ENCODE measurements at places on chromosomes 4 and X.
A peak's percentile ranks its signal among the peaks of the same experiment; 100 is the strongest.

GRCh38 chrX:153580700-153581386, 18.1 kb downstream of the CCNQ start:
- no peak for DNase-seq

- DNase-seq: no peak
These were observed 405.2 kb downstream of the FAT4 start for GRCh38 chr4:125719987-125720386.

- no peak for DNase-seq
These were observed 5.2 kb upstream of the PDE6B start for GRCh38 chr4:620201-620600.

DNA sequence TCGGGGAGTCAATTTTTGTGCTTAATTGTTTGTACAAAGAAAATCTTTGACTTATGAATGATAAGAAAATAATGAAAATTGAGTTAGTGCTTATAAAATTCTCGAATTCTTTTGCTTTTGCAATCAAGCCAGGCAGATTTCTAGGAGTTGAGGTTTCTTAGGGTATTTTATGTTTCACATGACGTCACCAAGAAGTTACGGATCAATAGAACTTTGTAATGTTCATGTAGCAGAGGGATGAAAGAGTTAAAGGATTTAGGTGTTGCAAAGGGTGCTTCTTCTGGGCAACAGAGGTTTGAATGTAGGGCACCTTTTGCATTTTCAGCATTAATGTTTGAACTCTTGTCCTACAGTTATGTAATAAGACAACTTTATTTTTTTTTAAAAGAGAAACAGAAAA, 19.4 kb downstream of the GBA3 start:
- DNase-seq: no peak

DNA sequence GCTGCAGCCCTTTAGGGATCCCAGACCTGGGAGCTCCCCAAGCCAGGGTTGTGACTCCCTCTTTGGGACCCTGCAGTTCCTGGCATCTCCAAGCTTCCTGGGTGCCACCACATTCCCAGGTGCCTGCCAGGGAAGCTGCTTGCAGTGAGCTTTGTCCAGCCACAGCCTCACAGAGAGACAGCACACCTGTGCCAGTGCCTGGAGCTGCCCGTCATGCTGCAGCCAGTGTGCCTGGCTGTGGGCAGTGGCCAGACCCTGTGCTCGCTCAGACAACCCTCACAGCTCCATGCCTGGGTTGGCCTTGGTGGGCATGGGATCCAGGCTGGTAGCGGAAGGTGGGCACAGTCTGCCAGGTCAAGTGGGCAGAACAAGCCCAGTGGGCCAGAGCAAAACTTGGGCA, 36.0 kb downstream of the TMPRSS11A start:
- no peak for DNase-seq

- no peak for DNase-seq
These were observed 65.6 kb downstream of the POLR2B start for GRCh38 chr4:57044279-57044678.

DNA sequence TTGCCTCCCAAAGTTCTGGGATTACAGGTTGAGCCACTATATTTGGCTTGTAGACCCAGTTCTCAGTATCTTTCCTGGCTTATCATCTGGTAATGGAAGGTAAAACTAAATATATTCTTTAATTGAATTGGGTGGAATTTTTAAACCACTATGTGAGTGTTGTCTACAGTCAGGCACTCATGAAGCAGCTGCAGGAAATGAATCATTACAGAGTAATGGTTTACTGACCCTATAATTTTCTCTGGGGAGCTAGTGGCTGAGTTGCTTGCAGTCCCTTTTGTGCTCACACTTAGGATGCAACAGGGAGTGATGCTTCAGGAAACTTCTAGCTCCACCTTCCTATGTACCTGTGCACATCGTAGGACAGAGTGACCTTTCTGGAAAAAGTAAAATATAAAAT, 4.1 kb upstream of the UGT2B7 start:
- no peak for DNase-seq

GRCh38 chrX:123878252-123878721, 18.4 kb downstream of the XIAP start:
- DNase-seq: no peak

GRCh38 chr4:182533964-182534363, 290.8 kb downstream of the TENM3 start:
- no peak for DNase-seq

DNA sequence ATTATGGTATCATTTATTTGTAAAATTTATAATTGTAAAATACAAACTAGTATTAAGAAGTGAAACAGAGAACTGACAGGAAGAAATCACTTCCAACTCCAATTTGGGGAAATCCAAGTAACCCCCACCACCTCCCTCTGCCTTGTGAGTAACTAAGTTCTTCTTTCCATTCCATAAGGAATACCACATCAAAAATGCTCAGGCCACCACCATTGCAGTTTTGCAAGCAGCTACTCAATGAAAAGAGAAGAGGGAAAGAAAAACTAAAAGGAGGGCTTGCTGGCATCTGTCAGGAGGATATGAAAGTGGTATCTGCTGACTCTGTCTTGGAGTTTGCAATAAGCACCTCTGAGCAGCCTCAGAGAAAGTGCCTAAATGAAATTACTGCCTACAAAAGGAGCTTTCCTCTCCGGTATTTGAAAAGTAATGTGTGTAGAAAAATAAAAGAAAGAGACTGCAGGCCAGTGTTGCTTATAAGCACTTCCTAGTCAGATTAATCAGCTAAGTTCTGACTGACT, 228.7 kb downstream of the OPHN1 start:
- no peak for DNase-seq

GRCh38 chr4:147596981-147597380, 20.2 kb upstream of the TMEM184C start:
- no peak for DNase-seq

DNA sequence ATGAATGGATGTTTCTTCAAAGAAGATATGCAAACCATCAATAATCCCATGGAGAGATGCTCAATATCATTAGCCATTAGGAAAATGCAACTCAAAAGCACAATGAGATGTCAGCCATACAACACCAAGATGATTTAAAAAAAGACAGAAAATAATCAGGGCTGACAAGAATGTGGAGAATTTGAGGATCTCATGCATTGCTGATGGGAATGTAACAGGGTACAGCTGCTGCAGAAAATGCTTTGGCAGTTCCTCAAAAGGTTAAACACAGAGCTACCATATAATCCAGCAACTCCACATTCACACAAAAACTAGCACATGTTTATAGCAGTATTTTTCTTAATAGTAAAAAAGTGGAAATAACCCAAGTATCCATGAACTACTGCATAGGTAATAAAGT, 110.5 kb upstream of the ZNF518B start:
- DNase-seq: no peak

GRCh38 chr4:126853715-126854114, 779.0 kb upstream of the INTU start:
- no peak for DNase-seq

GRCh38 chr4:91025241-91026148, 898.3 kb downstream of the CCSER1 start:
- no peak for DNase-seq

DNA sequence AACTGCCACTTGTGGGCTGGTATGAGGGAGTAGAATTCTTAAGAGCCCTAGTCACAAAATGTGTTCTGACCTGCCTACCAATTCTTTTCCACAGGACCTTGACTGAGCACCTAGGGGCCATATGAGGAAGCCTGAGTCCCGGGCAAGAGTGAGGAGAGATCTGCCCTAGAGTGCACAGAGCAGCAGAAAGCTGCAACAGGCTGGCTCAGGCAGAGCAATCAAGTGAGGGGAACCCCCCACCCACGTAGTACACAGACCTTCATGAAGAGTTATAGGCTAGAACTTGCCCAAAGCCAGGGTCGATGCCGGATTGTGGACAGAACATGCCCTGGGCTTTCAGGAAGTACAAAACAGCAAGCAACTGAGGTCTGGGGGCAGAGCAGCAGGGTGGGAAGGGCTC, 117.0 kb downstream of the SPOCK3 start:
- DNase-seq: no peak

DNA sequence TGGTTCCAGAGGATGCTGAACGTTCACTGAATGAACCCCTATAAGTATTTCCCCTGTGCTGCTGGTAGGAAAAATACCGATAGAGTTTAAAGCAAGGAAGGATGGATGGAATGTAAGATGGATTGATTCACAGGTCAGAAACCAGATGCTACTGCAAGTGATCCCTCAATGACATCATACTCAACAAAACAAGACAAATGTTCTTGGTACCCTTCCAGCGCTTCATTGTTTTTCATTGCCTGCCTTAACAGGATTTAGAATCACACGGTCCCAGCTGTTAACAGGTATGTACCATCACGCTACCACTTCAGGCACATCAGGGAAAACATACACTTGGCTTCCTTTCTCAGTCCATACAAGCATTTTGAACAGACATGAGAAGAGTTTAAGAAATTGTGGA, 118.1 kb upstream of the TLR3 start:
- DNase-seq: no peak

GRCh38 chrX:40698851-40699250, 36.5 kb downstream of the MED14 start:
- no peak for DNase-seq

DNA sequence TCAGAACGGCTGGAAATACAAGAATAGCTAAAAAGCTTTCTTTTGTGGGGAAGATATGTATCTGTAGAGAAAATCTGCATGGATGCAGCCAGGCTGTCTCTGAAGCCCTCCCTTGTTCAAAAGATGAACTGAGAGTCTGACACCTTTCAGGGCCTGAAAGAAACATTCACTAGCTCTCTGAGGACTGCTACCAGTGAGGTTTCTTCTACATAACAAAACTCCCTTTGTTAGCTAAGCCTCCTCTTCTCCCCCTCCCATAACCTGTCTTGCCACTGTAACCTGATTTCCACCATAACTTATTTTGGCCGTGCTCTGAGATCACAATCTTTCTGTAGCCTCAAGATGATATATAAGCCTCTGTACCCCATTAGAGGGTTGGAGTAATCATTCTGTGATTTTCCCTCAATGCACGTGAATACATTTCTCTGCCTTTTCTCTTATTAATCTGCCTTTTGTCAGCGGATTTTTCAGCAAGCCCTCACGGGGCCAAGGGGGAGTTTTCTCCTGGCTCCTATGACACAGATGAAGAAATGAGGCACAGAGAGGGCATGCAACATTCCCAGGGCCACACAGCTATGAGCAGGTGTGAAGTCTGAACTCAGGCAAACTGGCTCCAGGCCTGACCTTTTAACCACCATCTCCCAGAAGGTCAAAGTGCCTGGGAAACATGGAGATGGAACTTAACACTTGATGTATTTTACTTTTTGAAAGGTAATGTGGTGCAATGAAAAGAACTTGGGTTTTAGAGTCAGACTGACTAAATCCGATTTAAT, 161.6 kb upstream of the PRDX4 start:
- no peak for DNase-seq

GRCh38 chr4:86560447-86560846, 33.7 kb upstream of the PTPN13 start:
- DNase-seq: no peak

GRCh38 chr4:41878991-41879491, 56.2 kb upstream of the TMEM33 start:
- no peak for DNase-seq

GRCh38 chrX:15245896-15246295, 24.0 kb downstream of the ASB9 start:
- DNase-seq: no peak

- DNase-seq: no peak
These were observed 25.3 kb downstream of the SULT1B1 start for GRCh38 chr4:69735119-69735518.

DNA sequence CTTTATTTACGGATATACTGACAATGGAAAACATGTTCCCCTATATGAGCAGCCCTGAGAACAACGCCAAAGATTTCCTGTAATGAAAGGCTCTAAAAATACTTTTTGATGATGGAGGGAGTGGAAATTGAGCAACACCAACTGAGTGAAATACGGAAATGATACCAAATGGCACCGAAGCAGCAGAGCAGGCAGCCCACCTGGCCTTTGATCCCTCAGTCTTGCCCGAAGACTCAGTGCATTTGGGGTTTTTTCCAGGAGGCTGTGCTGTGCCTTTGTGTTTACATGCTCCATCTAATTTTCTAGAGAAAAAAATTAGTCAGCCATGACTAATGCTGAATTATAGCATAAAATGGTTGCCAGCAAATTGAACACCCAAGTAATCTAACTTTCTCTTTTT, 169.9 kb upstream of the RBPJ start:
- peak; percentile 10 for DNase-seq

DNA sequence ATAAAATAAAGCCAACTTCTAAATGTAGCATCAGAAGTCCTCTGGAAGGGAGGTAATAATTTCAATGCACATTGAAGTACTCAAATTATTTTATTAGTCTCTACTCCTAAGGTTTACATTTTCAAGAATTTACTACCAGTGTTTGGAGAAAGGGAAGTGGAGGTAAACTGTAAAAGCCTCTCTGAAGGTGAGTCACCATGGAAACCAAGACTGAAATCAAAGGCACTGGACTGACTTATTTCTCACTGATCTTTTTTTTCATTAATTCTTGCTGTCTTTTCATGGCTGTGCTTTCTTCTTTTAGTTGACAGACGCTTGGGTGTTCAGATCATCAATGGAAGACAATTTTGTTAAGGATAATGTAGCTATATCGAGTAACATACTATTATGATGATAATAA, 9.7 kb downstream of the SLC39A8 start:
- DNase-seq: no peak

- no peak for DNase-seq
These were observed 1.4 kb downstream of the CNKSR2 start for GRCh38 chrX:21375708-21376009.

- no peak for DNase-seq
These were observed 113.5 kb downstream of the DDIT4L start for GRCh38 chr4:100076753-100077152.

GRCh38 chr4:47972181-47972580, 44.3 kb downstream of the CNGA1 start:
- DNase-seq: no peak

- DNase-seq: no peak
These were observed 752 bp downstream of the ERAS start for GRCh38 chrX:48826876-48827653.

DNA sequence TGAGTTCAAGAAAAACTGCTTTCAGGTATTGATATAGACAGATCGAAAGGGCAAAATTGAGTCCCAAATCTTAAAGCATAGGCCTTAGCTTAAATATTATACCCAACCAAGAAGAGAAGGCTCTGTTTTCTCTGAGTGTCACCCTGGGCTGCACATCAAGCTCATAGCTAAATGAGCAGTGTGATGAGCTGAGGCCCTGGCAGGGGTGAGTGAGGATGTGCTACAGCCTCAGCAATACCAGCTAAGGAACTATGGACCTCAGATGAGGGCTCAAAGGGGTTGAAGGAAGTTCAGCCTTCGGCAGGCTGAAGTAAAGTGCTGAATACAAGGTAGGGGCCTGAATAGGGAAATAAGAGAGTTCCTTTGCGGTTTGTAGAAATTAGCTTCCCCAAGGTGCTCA, 79.3 kb downstream of the FAM114A1 start:
- no peak for DNase-seq
